ENCODE measurements at places on chromosomes 2 and 18. TPM values are rescaled to one million over a fixed set of nuclear protein-coding genes. Genes with fewer than 3 reads are reported as not detected.

The IWS1 gene
- 56.5 TPM for total RNA-seq

The EPB41L3 gene
- 0.63 TPM for total RNA-seq

The CAD gene
- 50.5 TPM for total RNA-seq

The CABLES1 gene
- total RNA-seq, result 0.35 TPM

The GPR148 gene
- not detected for total RNA-seq

The ABCB11 gene
- not detected for total RNA-seq

The MAP2 gene
- total RNA-seq, result 9.1 TPM

The IL1RL2 gene
- 1.7 TPM for total RNA-seq

The RAB12 gene
- 45.4 TPM for total RNA-seq

The KIF1A gene
- total RNA-seq, result not detected

The STON1 gene
- 0.99 TPM for total RNA-seq
